ENCODE measurements at places on chromosomes 2 and 18.

- no peak for DNase-seq
Observed at GRCh38 chr18:5619376-5619775, 75.6 kb upstream of the EPB41L3 start.

DNA sequence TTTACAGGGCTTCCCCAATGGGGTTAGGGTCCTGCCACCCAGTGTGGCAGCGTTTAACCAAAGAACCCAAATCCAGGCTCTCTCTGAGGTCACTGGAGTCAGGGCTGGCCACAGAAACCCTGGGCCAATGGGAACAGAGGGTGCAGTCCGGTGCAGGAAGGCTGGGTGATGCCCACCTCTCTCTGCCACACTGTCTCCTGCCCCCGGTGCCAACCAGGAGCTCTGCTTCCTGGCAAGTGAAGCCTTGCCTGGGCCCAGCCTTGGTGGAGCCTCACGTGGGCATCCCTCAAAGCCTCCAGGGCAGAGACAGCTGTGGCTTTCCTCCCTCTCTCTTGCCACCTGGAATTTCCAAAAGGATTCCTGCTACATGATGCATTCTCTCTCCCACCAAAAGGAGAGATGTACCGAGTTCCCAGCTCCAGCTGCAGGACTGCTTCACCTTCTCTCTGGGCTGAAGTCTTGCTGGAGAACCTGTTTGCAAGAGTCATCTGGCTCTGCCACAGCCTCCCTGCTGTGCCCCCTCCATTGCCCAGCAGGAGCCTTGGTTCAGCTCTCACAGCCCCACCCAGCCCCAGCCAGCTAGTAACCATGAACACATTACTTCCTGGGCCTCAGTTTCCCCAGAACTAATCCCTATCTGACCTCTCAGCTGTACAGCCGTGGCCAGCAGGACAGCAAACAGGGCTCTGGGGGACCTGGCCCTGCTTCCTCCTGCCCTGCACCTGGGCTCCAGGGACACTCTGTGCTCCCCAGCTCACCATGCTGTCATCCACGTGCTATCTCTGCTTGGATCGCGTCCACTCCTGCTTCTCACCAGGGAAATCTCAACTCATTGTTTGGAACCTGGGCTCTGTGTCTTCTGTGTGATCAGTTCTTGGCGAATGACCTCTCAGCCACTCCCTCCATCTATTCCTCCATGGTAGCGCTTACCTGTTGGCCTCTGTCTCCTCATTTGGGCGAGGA is 43.4 kb downstream of the KCNF1 start:
- no peak for DNase-seq

DNA sequence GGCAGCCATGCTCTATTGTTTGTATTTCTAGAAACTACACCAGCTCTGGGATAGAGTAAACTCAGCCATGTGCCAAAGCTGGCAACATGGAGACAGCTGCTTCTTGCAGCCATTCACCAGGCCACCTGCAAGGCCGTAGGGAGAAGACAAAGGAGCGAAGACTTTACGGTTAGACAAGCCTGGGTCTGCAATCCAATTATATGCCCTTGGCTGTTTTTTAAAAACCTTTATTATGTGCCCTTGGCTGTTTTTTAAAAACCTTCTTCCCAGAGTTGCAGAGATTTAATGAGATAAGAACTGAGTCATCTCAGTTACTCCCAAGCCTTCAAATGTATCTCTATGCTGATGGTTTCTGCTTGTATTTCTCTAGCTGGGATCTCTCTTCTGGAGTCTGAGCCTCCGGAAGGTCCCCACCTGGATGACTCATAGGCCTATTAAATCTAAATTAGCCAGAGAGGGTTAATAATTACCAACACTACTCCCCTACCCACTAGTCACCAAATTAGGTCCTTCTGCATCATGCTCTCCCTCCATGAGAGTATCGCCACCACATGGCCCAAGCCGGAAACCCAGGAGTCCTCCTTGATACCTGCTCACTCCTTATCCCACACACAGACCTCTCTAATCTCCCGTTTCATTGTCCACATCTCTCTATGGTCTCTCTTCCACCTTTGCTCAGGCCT is 17.5 kb upstream of the DPP4 start:
- no peak for DNase-seq

DNA sequence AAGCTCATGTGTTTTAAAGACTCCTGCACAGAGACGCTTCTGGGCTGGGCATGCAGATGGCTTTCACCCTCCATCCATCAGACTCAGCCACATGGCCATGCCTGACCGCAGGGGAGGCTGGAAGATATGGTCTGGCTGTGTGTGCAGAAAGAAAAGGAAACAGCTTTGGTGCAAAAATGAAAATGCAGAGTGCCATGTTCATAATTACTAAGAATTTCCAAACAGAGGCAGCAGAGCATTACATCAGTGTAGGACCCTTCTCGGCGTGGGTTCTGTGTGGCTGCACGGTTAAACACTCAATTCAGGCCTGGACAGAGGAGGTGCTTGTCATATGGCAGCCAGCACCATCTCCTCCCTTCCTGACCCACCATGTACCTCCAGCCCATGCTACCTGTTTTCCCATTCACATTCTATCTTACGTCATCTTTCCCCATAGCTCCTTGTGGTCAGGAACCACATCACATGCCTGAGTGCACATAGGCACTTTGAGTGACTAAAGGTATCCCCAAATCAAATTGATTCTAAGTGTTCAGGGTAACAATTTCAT is 200.3 kb upstream of the ID2 start:
- DNase-seq: no peak

DNA sequence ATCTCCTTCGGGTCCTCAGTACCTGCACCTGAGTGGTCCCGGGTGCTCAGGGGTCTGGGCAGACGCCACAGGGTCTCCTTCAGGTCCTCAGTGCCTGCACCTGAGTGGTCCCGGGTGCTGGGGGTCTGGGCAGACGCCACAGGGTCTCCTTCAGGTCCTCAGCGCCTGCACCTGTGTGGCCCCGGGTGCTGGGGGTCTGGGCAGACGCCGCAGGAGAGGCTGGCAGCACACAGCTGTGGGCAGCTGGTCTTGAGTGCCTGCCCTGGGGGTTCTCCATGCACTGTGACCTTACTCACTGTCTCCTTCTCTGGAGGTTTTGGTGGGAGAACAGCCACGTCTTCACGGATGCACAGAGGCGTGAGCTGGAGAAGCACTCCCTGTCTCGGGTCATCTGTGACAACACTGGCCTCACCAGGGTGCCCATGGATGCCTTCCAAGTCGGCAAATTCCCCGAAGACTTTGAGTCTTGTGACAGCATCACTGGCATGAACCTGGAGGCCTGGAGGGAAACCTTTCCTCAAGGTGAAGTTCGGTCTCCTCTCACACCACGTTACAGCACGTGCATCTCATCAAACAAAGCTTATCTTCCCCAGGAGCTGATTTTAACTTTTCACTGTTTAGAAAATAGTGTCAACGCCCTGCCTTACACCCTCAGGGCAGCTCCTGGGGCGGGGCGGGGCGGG is 82.6 kb downstream of the TPO start:
- no peak for DNase-seq

- DNase-seq: no peak
Observed at GRCh38 chr18:24009651-24010333, 4.8 kb upstream of the TTC39C start.

DNA sequence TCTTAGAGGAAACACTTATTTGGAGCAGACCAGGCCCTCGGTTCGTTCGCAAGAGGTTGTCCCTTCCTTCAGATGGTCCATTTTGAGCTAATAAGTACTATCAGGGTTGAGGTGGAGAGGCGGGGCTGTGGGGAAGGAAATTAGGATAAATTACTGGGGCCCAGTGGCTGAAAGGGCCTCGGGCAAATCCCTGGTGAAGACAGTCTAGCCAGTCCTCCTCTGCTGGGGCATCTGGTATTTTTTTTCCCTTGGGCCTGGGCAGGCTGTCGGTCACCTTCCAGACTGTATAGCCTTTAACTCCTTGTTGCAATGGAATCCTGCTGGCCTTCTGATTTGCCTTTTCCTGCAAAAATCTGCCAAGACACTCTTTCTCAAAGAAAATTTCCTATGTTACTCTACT is 1.7 kb upstream of the MYO3B start:
- DNase-seq: no peak

- DNase-seq: no peak
Observed at GRCh38 chr2:54546923-54547720, 91.0 kb downstream of the SPTBN1 start.

- DNase-seq: no peak
Observed at GRCh38 chr2:233831011-233831721, 23.2 kb downstream of the HJURP start.

GRCh38 chr18:44541159-44541558 is 139.5 kb upstream of the SETBP1 start:
- DNase-seq: no peak

GRCh38 chr2:71224457-71224856 is 2.4 kb downstream of the PAIP2B start:
- DNase-seq: no peak

DNA sequence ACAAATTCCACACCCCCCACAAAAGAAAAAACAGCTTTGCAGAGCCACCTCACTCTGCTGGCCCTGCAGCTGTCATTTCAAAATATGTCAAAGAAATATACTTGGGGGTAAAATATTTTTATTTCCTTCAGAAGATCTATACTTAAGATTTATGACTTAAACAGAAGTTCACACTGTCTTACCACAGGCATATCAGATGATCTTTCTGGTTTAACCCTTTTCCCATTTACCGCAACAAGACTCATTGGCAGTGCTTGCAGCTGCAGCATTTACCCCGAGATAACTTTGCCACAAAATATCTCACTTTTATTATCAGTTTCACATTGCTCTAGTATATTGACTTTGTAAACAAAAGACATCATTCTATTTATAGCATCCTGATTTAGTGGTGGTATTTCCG is 21.6 kb upstream of the SLC35G4 start:
- no peak for DNase-seq

DNA sequence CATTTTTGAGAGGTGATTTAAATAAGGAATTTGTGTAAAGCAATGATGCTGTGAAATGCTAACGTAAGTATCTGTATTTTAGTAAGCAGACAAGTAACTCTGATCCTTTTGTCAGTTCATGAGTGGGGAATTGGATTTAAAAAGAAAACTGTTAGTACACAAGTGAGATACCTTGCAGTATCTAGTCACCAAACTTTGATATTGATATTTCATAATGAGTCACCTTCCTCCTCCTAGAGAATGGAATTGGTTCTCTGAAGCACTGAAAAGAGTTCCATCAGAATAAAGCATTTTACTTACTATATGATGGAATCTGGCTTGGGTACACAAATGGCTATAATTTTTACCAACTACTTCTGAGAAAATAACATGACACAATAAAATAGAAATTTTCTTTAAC is 232.2 kb downstream of the ZNF804A start:
- no peak for DNase-seq

- DNase-seq: no peak
Observed at GRCh38 chr18:74389171-74389927, 67.8 kb downstream of the DIPK1C start.

- no peak for DNase-seq
Observed at GRCh38 chr18:76544511-76545345, 49.7 kb upstream of the ZNF516 start.

GRCh38 chr2:3146175-3146574 is 231.4 kb downstream of the EIPR1 start:
- DNase-seq: no peak

DNA sequence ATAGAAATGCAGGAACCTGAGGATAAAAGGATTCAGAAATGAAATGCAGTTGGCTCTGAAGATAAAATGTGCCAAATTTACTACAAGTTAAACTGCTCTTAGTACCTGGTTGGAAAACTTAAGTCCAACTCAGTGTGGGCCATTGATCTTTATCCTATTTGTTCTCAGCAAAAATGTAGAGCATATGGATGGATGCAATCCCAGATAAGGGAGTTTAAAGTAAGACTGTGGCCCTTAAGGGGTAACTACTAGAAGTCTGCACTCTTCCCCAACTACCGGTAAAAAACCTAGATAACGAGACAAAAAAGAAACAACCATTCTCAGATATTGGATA is 63.9 kb downstream of the MDH1 start:
- no peak for DNase-seq

GRCh38 chr2:239802185-239802649 is 222.9 kb downstream of the NDUFA10 start:
- DNase-seq: no peak

GRCh38 chr2:117085737-117086136 is 728.8 kb upstream of the DDX18 start:
- DNase-seq: no peak

DNA sequence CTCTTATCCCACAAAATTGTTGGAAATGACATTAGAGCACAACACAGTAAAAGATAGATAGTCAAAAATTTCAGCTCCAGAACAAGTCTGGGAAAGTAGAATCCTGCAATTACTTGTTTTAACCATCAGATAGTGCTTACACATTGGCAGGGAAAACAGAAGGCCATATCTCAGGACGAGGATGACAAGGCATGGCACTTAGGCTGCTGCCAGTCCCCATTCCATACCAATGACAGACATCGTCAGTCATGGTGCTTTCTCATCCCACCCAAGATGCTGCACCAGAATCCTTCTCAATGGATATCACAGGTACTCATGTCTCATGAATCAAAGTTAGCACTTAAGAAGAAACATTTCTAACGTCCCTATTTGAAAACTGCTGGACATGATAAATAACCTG is 187.3 kb downstream of the NCKAP5 start:
- no peak for DNase-seq

- no peak for DNase-seq
Observed at GRCh38 chr2:160044728-160045127, 17.7 kb downstream of the PLA2R1 start.

- no peak for DNase-seq
Observed at GRCh38 chr2:10495311-10495987, 47.3 kb upstream of the ODC1 start.

GRCh38 chr2:163574309-163574708 is 161.5 kb downstream of the FIGN start:
- DNase-seq: no peak

DNA sequence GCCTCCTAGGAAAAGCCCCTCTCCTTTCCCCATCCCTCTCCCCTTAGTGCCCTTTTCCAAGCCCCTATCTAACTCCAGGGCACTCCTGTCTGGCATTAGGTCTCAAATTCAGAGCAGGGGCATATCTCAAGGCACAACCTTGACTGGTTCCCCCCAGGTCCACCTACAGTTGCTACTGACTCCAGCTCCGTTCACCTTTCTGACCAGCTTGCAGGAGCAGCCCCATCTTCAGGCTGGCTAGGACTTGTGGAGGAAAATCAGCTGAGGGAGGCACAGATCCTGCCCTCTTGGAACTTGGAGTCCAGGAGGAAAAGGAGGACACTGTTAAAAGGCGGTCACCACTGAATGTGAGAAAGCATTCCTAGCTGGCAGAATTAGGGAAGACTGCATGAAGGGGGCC is 152.4 kb downstream of the ZFP36L2 start:
- no peak for DNase-seq

- DNase-seq: no peak
Observed at GRCh38 chr2:72788756-72789155, 37.1 kb downstream of the EXOC6B start.

DNA sequence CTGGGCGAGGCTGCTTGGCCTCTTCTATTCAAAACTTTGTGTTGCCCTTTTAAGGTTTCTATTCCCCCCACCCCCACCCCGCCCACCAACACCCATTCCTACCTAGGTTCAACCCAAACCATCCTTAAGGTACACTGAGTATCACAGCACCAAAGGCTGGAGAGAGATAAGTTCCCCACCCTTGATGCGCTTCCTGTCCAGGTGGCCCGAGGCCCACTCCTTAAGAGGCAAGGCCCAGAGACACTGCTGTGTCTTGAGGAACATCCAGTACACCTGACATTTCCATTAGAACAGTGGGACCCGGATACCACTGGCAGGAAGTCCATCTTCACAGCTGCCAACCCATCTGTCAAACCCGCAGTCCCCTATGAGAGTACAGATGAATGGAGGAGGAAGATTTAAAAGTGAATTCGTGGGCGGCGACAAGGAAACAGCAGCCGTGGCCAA is 277 bp upstream of the INPP1 start:
- no peak for DNase-seq
